ENCODE measurements at places on chromosomes 3 and 15.

DNA sequence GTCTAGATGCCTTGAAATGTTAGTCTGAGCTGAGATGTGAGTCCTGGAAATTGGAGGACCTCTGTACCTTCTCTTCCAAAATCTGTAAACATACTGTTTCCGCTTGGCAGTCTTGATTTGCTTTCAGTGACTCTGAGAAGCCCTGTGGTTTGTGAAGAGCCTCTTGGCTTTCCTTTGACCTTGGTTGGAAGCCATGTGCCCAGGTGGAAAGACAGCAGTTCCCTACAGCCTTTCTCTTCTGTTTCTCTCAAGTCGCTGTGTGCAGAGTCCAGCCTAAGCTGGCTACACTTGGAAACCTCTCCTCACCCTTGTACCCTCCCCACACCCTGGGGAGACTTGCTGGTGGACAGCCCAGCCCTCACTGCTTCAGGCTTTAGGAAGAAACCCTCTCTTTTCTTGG, 129.8 kb upstream of the CTDSPL start:
- DNase-seq, result no peak

GRCh38 chr3:110236976-110237610, 834.5 kb upstream of the NECTIN3 start:
- DNase-seq, result no peak

DNA sequence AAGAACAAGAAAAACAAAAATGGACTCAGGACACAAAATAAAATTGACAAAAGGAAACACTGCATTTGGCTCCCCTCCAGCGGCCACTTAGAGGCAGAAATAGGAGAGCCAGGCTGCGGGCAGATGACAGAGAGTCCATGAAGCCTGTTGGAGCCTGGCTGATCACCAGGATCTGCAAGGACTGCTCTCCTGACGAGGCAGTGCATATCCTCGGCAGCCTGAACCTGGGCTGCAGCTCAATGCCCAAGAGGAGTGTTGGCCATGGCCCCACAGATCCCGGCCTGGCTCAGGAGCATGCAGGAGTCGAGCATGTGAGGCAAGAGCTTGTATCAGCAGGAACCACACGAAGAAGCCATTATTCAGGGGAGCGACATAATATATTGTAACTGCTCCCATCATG, 199.8 kb downstream of the STT3B start:
- DNase-seq, result no peak

DNA sequence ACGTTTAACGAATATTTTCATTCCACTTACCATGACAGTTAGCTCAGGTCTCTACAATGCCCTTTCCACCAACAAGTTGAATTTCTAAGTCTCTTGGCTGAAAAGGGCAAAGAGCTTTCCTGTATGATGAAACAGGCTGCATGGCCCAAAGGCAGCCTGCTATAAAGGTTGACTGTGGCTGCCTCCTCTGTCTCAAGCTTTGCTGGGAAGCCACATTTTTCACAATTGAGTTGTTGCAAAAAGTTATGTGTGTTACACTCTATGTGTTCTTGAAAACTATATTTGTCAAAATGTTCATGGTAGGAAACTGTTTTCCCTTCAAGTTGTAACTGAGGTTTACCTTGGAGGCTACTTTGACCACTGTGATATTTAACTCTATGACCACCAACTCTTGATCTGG, 49.5 kb downstream of the DZIP1L start:
- DNase-seq, result no peak

DNA sequence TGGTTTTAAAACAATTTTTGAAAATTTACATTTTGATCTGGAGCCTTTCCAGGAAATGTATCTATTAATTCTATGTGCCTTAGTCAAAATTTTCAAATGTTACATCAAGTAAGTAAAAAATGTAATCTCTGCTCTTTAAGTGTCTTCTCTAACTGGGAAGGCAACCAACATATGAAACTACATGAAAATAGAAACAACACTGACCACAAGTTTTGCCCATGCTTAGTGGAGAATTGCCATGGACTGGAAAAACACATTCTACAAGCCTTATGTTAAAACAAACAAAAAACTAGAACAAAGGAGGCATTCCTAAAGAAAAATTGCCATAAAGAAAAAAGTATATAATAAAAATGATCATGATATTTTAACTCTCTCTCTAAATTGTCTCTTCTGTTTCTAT, 75.9 kb upstream of the SPRED1 start:
- no peak for DNase-seq

DNA sequence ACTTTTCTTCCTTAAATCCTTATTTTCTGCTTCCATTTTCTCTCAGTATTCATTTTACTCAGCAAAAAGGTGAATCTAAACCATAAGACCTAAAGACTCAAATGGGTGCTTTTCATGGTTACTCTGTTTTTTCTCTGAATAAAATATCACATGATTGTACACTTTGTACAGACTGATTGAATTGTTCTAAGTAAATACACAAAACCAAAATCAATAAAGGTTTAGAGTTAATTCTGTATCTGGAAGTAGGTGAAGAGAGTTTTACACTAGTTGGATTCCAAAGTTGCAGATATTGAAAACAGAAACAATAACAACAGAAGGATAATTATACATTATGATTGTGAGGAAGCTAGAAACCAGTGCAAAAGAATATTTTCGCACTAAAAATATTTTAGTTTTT, 546.2 kb downstream of the TUSC7 start:
- no peak for DNase-seq

GRCh38 chr3:31197941-31198340, 303.5 kb upstream of the GADL1 start:
- no peak for DNase-seq

GRCh38 chr15:65969865-65970816, 100.8 kb downstream of the RAB11A start:
- no peak for DNase-seq

DNA sequence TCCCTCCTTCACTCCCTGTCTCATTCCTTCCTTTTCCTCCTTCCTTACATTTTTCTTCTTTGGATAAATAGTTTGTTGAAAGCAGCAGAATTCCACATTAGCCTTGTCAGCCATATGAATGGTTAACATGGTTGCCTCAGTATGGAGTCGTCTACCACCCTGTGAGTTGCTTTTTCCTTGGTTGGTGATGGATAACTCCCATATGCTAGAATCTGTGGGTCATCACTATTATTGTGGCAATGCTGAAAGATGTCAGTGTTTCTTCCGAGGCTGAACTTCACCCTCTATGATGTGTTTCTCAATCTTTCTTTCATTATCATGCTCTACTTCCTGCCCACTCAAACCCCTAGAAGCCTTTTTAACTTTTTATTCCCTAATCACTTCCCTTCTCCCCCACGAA, 481.8 kb upstream of the KCNMB2 start:
- no peak for DNase-seq

DNA sequence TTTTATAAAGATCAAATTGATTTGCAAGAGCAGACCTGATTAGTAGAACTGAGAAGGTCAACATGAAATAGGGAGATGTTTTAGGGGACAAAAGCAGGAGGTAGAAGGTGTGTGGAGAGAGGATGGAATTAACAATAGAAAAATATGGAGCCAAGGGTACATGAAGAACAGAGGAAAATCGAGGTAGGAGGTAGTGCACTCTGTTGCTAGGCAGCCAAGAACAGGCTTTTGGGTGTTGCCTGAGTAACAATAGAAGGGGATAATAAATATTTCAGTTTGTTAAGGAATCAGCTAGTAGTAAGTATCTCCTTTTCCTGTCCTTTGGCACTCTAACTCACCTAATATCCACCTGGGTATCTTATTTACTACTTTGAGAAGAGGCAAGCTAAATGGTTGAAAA, 9.2 kb downstream of the SPESP1 start:
- no peak for DNase-seq

DNA sequence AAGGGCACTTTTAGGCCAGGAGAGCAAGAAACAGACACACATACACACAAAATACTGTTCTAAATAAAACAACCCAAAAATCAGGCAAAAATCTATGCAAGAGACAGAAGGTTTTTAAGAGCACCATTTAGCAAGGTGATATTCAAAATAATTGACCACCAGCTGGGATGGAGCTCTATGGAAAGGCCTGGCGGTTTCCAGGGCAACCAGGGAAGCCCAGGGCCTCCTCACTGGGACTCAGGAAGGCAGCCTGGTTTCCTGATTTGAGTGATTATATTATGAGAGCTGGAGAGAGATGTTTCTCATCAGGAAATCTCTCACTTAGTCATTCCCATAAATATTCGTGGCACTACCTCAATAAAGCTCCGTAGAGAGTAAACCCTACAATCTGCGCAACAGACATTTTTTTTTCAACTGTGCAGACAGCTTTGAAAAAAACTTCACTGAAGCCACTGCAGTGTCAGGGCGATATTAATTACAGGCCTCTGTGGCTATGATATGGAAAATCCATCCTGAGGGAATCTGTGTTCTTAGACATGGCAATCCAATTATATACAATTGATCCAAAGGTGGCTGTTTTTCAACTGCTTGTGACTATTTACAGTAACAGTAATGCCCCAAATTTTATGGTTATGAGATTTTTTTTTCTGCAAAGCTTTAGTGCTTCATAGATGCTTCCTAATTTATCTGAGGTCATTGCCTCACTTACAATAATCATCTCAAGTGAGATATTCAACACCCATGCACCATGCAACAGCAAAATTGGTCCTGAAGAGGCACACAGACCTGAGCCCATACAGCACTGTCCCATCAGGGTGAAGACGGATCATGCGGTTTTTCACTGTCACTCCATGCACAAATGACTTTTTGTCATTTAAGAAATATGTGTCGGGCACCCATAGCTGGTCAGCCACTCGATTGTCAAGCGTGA, 152.1 kb downstream of the GABRB3 start:
- DNase-seq, result no peak

DNA sequence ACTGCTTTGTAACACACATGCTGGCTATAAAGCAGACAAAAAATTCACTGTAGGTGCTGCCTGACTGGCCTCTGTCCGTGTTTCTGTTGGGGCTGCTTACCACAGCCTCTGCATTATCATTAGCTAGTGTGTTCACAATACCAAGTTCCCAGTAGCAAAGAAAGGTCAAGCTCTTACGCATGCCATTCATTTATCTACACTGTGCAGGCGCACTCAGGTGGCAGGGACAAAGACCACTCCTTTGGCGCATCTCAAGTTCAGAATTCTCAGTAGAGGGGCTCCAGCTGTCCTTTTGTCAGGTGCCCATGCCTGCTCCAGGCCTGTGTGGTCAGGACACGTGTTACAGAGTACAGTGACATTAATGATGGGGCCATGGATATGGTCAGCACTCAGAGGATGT, 22.3 kb downstream of the MLH1 start:
- DNase-seq, result no peak

DNA sequence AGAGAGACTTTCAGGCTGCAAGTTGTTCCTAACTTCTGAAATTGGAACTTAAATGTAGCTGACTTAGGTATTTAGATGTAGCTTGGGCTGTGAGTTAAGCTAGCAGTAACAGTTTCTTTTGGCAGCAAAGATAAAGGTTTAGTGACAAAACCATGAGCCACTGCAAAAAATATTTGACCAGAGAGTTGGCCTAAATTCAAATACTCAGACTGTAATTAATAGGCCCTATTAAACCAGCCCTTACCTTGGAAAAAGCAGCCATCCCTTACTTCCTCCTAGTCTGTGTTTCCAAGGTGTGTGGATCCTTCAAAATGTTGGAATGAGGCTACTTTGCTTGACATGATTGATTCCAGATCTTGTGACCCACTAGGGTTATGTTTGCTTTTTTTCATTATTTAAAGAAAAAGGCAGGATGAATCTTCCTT, 8.2 kb downstream of the TPM1 start:
- DNase-seq, result no peak

GRCh38 chr3:84175449-84175848, 783.3 kb upstream of the CADM2 start:
- no peak for DNase-seq

DNA sequence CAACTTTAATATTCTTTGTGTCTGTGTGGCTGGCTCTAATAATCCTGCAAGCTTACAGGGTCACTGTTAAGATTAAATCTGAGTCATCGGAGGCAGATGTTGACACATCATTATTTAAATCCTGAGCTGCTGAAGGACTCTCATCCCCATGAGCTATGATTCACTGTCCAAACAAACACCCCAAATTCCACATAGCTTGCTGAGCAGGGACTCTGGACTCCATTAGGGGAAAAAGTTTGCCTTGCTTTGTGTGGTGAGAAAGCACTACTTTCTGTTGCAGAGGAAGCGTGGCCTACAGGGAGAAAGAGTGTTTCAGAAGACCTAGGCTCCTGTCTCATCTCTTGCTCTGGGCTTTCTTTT, 213.7 kb downstream of the PDCD6IP start:
- no peak for DNase-seq

GRCh38 chr3:136932523-136932922, 25.3 kb upstream of the IL20RB start:
- DNase-seq, result no peak
